ENCODE measurements at places on chromosomes 11 and 22. TPM values are rescaled to one million over a fixed set of nuclear protein-coding genes. Genes with fewer than 3 reads are reported as not detected.

DNA sequence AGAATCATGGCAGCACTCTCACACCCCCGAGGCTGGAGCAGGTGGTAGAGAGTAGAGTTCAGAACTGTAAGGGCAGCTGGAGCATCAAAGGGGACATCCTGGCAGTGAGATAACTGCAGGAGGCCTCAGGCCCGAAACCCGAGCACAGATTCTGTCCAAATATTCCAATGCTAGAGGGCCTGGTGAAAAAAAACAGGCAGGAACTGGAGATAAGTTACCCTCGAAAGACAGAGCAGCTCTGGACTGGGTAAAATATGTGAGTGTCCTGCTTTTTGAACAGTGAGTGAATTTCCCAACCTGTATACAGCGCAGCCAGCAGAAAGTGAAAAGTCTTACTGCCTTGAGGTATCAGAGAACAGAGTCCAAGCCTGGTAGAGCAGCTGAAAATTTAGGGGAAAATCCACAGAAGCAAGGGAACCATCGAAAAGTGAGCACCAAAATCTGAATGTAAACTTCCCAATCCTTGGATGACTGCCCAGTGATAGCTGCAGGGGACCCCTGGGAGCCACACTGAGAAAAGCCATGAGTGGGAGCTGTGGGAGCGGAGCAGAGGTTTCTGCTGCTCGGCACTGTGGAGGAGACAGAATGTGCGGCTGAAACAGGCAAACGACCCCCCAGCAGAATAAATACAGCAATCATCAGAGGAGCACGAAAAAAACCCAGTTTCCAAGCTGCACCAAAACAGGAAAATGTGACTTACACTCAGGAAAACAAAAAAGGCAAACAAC, 50.6 kb downstream of the WNT11 start:
- no peak for DNase-seq

- DNase-seq = no peak
Observed at GRCh38 chr11:62687508-62688396, 1.6 kb downstream of the LRRN4CL start.

- no peak for DNase-seq
Observed at GRCh38 chr22:28314959-28315358, 364.7 kb downstream of the TTC28 start.

- peak; percentile 96 for DNase-seq
Observed at GRCh38 chr11:61332797-61333549, at the start of the genes DDB1 and TKFC. TSS of gene DDB1 (minus strand) at chr11:61333105. CDS start at chr11:61332968, 137 bp downstream. TSS of gene TKFC (plus strand) at chr11:61333228. CDS start at chr11:61334729, 1,501 bp downstream.

CYP2D6 gene
- 2.9 TPM for total RNA-seq

All from colonic mucosa (tissue), 4 donors.